ENCODE measurements at places on chromosomes 5 and 9.

GRCh38 chr5:143550986-143551630 is 147.6 kb upstream of the NR3C1 start:
- no peak for DNase-seq

GRCh38 chr5:126912616-126913200 is 117.7 kb downstream of the MARCHF3 start:
- no peak for DNase-seq

- no peak for DNase-seq
Observed at GRCh38 chr5:14400085-14400484, 181.5 kb upstream of the OTULINL start.

DNA sequence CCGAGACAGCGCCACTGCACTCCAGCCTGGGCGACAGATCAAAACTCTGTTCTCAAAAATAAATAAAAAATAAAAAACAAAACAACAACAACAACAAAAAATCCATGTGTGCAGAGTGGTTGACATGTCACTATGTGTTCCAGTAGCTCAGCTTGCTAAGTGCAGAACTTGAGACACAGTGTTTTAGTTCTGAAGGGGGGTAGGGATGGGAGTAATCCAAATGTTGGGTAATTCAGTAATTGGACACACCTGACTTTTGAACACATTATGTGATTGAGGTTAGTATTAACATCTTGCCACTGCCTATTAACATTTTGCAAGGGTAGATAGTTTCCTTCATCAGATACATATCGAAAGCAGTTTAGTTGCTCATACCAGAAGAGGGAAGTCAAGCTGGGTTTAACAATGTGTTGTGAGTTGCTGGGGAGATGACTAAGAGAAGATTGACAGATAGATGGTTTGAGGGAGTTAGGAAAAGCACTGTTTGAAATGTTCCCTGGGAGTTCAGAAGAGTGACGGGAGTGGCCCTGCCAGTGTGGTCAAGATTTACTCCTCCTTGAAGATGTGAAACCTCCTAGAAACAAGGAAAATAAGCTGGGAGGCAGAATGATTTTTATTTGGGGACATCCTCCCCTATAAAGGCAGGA is 928 bp downstream of the HACD4 start:
- DNase-seq: no peak

DNA sequence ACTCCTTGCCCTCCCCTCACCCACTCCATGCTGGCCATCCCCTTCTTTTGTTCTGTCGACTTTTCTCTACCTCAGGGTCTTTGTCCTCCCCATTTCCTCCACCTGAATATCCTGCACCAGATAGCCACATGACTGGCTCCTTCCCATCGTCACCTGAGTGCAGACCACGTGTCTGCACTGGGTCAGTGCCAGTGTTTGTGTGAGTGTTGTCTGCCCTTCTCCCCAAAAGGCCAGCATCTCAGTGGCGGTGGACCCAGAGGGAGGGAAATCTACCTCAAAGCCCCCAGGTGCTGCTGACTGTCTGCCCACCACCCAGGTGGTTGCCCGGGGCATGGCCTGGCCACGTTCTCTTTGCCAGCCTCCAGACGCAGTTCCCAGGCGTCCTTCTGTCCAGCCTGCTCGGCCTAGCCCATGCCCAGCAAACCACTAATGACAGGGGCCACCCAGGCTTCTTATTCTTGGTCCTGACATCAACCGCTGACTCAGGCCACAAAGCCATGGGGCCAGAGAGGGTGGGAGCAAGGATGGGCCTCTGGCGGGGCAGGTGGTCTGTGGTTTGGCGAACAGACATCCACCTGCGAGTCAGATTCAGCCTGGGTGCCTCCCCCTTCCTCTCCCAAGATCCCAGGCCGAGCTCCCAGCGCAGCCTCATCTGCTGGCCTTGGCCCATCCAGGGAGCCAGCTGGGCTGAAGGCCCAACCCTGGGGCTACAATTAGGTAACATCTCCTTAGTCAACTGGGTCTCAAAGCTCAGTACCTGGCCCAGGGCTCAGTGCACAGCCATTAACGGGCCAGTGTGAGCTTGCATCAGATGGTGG is 5.5 kb upstream of the NINJ1 start:
- DNase-seq: peak; percentile 18

GRCh38 chr9:109828254-109828653 is 48.3 kb downstream of the PALM2AKAP2 start:
- DNase-seq: no peak

GRCh38 chr5:132364319-132364718 is 5.2 kb upstream of the SLC22A5 start:
- DNase-seq: no peak

- DNase-seq: no peak
Observed at GRCh38 chr5:135011355-135012032, 22.5 kb downstream of the PITX1 start.

- DNase-seq: no peak
Observed at GRCh38 chr9:38422555-38423260, 1.5 kb downstream of the IGFBPL1 start.

GRCh38 chr5:180665682-180666404 is 16.4 kb upstream of the FLT4 start:
- no peak for DNase-seq

DNA sequence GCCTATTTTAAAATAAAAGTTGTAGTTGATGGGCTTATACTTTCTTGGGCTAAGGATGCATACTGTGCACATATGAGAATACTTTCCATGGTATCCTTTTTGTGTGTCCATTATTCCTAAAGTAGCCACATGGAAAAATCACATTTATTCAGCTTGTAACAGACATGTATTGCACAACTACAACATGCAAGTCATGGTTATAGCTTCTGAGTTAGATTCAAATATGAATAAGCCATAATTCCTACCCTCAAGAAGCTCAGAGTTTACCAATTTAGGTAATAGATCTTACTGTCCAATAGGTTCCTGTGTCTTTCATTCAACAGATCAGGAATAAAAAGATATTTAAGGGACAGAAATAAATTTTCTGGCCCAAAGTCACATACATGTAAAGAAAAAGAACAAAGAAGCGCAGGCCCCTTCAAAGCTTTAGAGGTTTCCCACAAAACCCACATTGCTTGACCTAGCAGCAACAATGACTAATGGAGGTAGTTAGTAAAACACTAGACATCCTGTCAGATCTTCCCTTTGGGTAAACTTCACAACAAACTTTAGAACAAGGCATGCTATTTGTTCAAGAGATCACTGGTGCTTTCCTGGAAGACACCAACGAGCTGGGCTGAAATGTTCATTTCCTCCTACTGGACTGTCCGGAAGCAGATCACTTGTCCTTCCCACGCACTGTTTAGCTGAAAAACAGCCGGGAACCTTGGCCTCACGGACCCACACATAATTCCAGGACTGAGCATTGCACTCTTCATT is 78.4 kb upstream of the ITGA1 start:
- no peak for DNase-seq

DNA sequence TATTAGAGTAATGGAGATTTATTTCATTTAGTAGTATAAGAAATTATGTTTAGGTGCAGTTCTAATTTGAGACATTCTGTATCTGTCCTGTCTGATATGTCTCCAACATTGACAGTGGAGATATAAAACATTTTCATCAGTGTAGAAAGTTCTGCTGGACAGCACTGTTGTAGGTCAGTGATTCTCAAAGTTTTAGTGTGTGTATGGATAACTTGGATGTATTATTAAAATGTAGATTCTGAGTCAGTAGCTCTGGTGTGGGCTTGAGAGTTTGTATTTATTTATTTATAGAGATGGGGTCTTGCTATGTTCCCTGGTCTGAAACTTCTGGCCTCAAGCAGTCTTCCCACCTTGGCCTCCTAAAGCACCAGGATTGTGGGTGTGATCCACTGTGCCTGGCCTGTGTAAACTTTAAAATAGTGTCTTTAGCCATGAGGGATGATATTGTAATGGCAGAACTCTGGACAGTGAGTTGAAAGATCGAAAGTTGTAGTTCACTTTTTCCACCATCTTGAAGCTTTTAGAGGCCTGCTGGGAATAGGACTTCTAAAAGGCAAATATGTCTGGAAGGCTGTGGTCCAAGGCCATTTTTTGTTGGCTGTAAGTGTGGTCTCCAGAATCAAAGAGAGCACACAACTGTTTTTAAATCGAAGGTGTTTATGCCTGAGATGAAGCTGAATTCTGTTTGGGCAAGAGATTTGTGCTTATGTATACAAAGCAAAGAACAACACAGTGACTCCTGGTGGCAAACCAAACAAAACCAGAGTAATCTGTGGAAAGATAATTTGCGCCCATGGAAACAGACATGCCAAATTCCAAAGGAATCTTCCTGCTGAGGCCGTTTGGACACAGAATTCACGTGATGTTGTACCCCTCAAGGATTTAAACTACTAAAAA is 12.4 kb downstream of the UBAP1 start:
- no peak for DNase-seq

DNA sequence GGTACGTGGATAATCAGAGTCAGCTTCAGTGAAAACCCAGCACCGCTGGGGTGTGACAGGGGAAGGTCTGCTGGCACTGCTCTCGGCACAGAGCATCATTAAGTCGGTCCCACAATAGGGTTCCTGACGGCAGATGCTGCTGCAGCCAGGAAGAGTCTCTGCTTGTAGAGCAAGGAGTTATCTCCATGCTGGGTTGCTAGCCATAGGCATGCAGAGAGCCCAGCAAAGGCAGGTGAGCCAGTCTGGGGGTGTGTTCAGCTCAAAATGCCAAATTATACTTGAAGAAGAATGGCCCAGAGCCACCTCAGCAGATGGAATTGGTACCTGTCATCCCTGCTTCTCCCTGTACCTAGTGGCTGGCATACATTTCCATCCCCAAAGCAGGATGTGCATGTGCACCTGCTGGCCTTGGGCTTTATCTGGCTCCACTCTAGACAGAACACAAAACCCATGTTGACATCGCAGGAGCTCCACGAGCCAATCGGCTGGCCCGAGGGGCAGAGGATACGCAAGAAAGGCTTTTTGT is 100.8 kb downstream of the WDR41 start:
- DNase-seq: no peak

- DNase-seq: no peak
Observed at GRCh38 chr5:154157483-154158378, 32.8 kb upstream of the GALNT10 start.

- no peak for DNase-seq
Observed at GRCh38 chr5:6736524-6737042, 23.4 kb downstream of the TENT4A start.

DNA sequence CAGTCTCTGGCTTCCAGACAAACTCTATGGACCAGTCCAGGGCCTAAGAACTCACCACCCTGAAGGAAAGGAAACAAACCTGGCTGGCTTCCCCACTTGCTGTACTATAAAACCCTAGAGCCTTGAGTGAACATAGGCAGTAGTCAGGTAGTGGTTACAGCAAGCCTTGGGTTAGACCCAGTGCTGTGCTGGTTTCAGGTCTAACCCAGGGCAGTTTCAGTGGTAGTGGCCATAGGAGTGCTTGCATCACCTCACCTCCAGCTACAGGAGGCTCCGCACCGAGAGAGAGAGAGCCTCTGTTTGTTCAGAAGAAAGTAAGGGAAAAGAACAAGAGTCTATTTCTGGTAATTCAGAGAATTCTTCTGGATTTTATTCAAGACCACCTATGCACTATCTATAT is 714.1 kb upstream of the CDH10 start:
- DNase-seq: no peak

DNA sequence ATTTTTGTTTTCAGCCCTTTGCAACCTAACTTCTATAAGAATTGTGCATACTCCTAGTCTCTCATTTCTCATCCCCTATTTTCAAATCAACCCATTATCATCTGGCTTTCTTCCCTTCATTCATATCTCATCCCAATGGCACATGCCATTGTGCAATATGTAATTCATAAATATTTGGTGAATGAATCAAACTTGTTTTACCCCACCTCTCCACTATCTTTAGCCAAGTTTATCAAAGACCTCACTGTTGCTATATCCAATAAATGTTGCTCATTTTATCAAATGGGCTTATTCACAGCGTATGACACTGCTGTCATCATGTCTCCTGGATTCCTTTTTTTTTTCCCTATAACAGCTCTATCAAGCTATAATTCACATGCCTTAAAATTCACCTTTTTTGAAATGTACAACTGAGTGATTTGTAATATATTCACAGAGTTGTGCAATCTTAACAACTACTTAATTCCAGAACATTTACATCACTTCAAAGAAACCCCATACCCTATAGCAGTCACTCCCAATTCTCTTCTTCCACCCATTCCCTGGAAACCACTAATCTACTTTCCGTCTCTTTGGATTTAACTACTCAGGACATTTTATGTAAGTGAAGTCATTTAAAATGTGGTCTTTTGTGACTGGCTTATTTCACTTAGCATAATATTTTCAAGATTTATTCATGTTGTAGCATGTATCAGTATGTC is 214.4 kb upstream of the PAPPA start:
- no peak for DNase-seq

Measured in pancreas (tissue), 10 donors.